ENCODE measurements at places on chromosomes 16 and 17. TPM values are rescaled to one million over a fixed set of nuclear protein-coding genes. Genes with fewer than 3 reads are reported as not detected.

DNA sequence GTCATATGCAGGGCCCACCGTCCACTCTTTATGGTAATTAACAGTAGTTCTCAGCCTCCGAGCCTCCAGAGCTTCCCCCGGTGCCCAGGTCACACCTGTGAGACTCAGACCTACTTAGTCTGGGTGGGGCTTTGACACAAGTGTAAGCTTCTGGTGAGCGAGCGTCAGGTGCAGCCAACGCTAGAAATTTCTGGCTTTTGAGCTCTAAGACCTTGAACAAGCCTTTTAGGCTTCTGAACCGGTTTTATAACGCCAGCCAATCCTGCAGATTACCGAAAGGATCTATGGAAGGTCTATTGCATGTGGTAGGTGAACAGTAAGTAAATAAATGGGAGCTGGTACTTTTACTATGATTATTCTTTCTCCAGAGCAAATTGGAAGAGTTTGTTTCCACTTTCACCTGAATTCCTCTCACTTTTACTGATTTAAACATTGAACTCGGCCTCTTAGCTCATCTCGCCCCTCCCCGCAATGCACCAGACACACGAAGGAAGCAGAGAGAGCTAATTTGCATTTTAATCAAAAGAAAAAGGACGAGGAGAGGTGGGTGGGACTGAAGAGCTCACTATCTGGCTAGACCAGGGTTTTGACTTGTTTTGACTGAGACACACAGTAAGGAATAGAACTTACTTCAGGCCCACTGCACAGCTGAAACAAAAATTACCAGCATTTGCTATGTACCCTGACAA lies 47.1 kb downstream of the ABAT start:
- no peaks in the 10 kb centered on the region for H3K4me1 ChIP-seq
- no peaks in the 10 kb centered on the region for H3K36me3 ChIP-seq
- no peak overlapping the region for H3K27ac ChIP-seq
- H3K27me3 ChIP-seq, result no peaks in the 10 kb centered on the region
- no peak for DNase-seq

- no peak for DNase-seq
- H3K27me3 ChIP-seq, result no peaks in the 10 kb centered on the region
- no peak overlapping the region for H3K4me3 ChIP-seq
- no peaks in the 10 kb centered on the region for H3K4me1 ChIP-seq
- H3K36me3 ChIP-seq, result no peaks in the 10 kb centered on the region
- no peak overlapping the region for H3K27ac ChIP-seq
Measured at GRCh38 chr17:70920416-70920815, 751.1 kb downstream of the KCNJ2 start.

DNA sequence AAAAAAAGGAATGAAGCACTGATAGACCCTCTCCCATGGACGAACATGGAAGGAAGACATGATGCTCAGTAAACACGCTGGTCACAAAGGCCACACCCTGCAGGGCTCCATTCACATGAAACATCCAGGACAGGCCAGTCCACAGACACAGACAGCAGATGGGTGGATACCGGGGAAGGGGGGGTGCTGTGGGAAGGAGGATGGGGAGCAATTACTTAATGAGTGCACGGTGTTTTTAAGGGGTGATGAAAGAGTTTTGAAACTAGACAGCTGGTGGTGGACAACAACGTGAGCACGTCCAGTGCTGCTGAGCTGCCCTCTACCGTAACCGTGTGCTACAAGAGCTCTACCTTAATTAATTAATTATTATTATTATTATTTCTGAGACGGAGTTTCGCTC lies 6.0 kb upstream of the SLC16A3 start:
- H3K4me3 ChIP-seq, result no peak overlapping the region
- peaks cover 18% of the 10 kb centered on the region for H3K4me1 ChIP-seq
- DNase-seq, result no peak
- H3K27me3 ChIP-seq, result no peaks in the 10 kb centered on the region
- no peak overlapping the region for H3K27ac ChIP-seq
- H3K36me3 ChIP-seq, result no peaks in the 10 kb centered on the region

DNA sequence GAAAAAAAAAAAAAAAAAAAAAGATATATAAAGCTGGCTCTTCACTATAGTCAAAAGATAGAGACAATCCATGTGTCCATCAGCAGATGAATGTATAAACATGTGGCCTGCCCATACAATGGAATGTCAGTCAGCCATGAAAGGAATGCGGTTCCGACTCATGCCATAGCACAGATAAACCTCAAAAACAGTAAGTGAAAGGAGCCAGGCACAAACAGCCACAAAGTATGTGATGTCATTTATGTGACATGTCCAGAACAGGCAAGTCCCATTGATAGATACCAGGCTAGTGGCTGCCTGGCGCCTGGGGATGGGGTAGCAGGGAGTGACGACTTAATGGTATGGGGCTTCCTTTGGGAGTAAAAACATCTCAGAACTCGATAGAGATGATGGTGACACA lies 155.7 kb downstream of the CMIP start:
- no peak overlapping the region for H3K27ac ChIP-seq
- H3K36me3 ChIP-seq, result no peaks in the 10 kb centered on the region
- no peak overlapping the region for H3K4me3 ChIP-seq
- H3K4me1 ChIP-seq, result peaks cover 57% of the 10 kb centered on the region
- H3K27me3 ChIP-seq, result no peaks in the 10 kb centered on the region

DNA sequence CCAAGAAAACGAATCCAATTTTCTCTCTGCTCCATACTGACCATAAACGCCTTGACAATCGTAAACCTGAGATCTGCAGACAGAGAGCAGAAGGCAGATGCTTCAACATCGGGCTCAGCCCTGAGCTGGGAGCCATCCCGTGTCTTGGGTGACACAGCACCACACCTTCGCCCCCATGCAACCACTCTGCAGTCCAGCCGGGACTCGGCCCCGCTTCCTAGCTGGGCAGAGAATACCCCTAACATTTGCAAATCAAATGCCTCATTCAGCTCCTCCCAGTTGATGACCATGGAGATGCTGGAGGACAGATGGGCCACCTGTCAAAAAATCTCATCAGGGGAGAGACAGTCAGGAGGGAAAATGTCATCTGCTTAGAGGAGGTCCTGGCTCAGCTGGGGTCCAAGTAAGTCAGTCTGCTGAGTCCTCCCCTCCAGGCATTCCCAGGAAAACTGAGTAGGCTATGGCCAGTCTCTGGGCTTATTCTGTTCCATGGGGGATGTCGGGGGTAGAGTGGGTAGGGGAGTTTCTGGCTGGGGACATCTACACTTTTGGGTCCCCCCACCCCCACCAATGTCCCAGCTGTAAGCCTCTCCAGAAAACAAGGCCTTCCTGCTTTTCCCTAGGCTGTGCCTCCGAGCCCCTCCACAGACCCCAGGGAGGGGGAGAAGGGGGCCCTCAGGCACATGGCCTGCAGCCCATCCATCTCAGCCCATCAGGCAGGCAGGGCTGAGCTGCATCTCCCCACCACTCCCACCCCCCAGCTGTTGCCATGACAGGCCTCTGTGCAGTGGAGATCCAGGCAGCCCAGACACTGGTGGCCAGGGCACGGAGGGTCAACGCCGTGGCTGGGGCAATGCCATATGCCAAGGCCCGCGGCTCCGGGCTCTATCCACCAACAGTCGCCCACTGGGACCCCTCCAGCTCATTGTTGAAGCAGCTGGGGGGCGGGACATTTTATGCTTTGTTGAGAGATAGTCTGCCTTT lies 158.6 kb downstream of the AXIN2 start:
- H3K27me3 ChIP-seq, result no peaks in the 10 kb centered on the region
- H3K27ac ChIP-seq, result no peak overlapping the region
- H3K36me3 ChIP-seq, result no peaks in the 10 kb centered on the region
- no peak for DNase-seq
- H3K4me1 ChIP-seq, result no peaks in the 10 kb centered on the region

TPSAB1 gene
- 172 TPM for total RNA-seq

DNA sequence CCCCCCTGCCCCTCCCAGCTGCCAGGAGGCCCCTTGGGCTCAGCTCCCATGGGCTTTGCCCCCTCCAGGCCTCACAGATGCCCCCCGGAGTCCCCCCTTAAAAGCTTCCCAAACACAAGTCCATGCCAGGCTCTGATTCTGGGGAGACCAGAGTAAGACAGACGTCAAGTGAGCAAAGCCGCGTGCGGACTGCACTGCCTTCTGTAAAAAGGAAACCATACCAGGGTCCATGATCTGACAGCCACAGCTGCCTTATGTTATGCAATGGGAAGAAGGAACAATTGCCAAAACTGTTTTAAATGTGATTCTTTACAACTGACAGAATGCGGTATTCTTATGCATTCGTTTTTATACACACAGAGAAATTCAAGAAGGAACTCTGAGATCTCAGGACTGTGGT lies 17.9 kb upstream of the HEXD start:
- H3K4me3 ChIP-seq, result no peak overlapping the region
- no peaks in the 10 kb centered on the region for H3K27me3 ChIP-seq
- peak; percentile 67 for DNase-seq

DNA sequence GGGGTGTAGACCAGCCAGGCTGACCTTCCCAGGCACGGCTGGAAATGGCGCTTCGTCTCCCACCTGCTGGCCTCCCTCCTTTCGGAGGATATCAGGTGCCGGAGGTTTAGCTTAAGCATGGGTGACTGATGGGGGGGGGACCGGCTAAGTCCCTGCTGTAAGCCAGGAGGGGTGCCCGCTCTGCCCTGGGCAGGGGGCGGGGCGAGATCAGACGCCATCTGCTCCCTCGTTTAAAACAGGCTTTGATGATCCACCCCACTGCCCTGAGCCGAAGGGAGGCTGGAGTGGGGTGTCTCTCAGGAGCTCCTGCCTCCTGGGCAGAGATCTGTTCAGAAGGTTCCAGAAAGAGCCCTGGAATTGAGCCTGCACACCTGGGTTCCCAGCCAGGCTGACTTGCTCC lies 26.0 kb downstream of the C16orf74 start:
- H3K27ac ChIP-seq, result no peak overlapping the region
- H3K4me3 ChIP-seq, result no peak overlapping the region
- H3K36me3 ChIP-seq, result no peaks in the 10 kb centered on the region
- H3K4me1 ChIP-seq, result no peaks in the 10 kb centered on the region
- no peak for DNase-seq
- H3K27me3 ChIP-seq, result no peaks in the 10 kb centered on the region

GRCh38 chr17:9116311-9116835 lies 95.1 kb downstream of the NTN1 start:
- no peaks in the 10 kb centered on the region for H3K4me1 ChIP-seq
- DNase-seq, result no peak
- H3K4me3 ChIP-seq, result no peak overlapping the region
- no peaks in the 10 kb centered on the region for H3K36me3 ChIP-seq
- peak overlapping the region; percentile 77 for H3K27ac ChIP-seq
- H3K27me3 ChIP-seq, result no peaks in the 10 kb centered on the region

TNFRSF13B gene
- total RNA-seq, result not detected

DNA sequence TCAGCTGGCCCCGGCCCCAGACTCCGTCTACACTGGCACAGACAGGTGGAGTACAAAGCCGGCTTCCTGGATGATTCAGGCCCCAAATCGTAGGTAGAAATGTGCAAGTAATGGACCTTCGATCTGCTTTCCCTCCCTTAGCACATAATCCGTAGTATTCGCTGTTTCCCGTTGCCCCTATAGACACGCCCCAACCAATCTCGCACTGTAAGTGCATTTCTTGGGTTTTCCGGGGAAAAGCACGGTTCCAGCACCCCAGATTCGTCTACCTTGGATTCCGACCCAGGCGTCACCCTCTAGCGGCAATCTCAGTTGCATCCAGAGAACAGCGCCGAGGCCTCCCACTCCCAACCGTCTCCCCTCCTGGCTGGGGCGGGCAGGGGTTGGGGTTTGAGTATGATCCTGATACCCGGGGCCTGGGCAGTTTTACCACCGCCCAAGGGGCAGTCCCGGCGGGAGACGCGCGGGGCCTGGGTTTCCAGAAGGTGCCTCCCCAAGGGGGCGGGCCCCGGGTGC lies 12.1 kb upstream of the FOXF1 start:
- peak overlapping the region; percentile 86 for H3K27ac ChIP-seq
- H3K4me1 ChIP-seq, result peaks cover 10% of the 10 kb centered on the region
- no peak for DNase-seq
- peak overlapping the region; percentile 31 for H3K4me3 ChIP-seq
- peaks cover 100% of the 10 kb centered on the region for H3K27me3 ChIP-seq
- no peaks in the 10 kb centered on the region for H3K36me3 ChIP-seq
